ENCODE measurements at places on chromosomes 12 and 14. TPM values are rescaled to one million over a fixed set of nuclear protein-coding genes. Genes with fewer than 3 reads are reported as not detected.

DNA sequence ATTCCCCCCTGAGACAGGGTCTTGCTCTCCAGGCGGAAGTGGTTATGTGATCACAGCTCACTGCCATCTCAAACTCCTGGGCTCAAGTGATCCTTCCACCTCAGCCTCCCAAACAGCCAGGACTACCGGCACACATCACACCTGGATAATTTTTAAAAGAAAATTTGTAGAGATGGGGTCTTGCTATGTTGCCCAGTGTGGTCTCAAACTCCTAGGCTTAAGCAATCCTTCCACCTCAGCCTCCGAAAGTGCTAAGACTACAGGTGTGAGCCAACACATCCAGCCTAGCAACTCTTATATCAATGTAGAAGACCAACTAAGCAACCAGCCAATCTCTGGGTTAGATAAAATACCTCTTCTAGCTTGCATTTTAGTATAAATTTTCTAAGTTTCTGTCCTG is 297.2 kb downstream of the MED13L start:
- no peak for DNase-seq

DNA sequence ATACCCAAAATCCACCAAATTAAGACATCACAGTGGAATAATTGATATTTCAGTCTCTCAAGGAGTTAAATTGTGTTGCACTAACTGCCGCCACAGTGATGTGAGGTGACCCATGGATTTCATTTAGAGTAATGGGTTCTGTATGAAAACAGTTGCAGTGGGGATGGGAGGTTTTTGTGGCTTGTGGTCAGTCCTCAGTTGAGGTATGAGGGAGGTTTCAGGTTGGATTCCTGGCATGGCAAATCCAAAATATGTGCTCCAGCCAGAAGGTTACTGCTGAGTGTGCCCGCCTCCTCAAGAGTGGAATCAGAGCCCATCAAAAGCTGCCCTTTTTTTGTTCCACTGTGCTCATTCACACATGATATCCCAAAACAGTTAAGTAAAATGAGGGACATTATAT is 487.1 kb downstream of the EGLN3 start:
- no peak for DNase-seq

GRCh38 chr12:34386621-34387255 is 364.4 kb downstream of the ALG10 start:
- DNase-seq: no peak

DNA sequence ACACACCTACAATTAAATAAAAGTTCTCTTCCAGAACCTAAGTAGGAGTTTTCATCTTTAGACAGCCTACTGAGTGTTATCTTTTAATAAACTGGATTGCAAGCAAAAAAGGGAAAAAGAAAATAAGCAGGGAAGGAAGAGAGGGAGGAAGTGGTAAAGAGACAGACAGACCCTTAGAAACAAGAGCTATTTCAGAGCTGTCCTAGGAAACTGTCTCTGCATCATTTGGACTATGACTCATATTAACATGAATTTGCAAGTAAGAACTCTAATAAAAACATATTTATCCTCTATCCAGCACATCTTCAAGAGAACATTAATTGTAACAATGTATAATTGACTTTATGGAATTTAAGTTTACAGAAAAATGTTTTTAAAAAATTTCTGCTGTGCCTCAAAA is 438.8 kb upstream of the USP15 start:
- DNase-seq: no peak

Gene CCER1
- not detected for polyA plus RNA-seq
